ENCODE measurements at places on chromosomes 4 and X. TPM values are rescaled to one million over a fixed set of nuclear protein-coding genes. Genes with fewer than 3 reads are reported as not detected.
A peak's percentile ranks its signal among the peaks of the same experiment; 100 is the strongest.

- H3K4me3 ChIP-seq = peak overlapping the region; percentile 100
- H3K36me3 ChIP-seq = peaks cover 27% of the 10 kb centered on the region
- H3K27me3 ChIP-seq = no peaks in the 10 kb centered on the region
Measured at GRCh38 chr4:39526765-39527295, 409 bp downstream of the UGDH start.

DNA sequence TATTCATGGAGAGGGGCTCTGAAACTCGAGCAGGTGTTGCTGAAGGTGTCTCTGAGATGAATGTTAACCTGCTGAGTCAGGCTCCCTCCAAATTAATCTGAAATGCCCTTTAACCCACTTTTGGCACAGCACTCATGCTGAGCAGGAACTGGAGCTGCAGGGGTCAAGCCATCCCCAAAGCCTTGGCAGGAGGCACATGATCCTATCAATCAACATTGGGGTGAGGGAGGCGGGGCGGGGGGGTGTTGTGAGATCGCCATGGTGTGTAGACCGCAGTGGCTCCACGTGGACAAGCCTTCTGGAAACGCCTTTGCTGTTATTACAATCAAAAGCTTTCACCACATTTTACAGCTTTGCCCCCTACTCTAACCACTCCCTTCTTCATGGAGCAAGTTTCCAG is 16.5 kb downstream of the ENPP6 start:
- peaks cover 36% of the 10 kb centered on the region for H3K4me1 ChIP-seq
- H3K27me3 ChIP-seq = no peaks in the 10 kb centered on the region
- DNase-seq = no peak
- no peak overlapping the region for H3K4me3 ChIP-seq

Gene COX7B2
- total RNA-seq = not detected

Gene MAGEA4
- total RNA-seq = not detected

- H3K36me3 ChIP-seq = peaks cover 3% of the 10 kb centered on the region
- H3K27ac ChIP-seq = no peak overlapping the region
Measured at GRCh38 chrX:110267874-110268273, 50.0 kb downstream of the AMMECR1 start.

GRCh38 chr4:20311856-20312255 is 60.2 kb downstream of the SLIT2 start:
- H3K27me3 ChIP-seq = peaks cover 2% of the 10 kb centered on the region
- H3K36me3 ChIP-seq = peaks cover 7% of the 10 kb centered on the region
- no peak for DNase-seq

DNA sequence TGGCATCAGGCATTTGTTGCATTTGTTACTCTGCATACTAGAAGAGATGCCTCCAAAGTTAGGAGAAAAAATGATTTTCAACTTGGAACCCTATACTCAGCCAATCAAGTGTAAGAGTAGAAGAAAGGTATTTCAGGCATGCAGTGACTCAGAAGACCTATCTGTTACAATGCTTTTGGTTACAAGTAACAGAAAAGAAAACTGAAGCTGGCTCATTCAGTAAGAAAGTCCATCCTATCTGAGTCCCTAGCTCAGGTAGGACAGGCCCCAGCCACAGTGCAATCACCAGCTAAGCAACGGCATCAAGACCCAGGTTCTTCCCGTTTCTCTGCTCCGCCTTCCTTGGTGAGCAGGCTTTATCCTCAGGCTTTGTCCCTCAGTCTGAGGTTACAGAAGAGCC is 23.3 kb downstream of the MECP2 start:
- peaks cover 3% of the 10 kb centered on the region for H3K4me1 ChIP-seq
- peak overlapping the region; percentile 3 for H3K27ac ChIP-seq
- H3K36me3 ChIP-seq = peaks cover 7% of the 10 kb centered on the region
- no peak for DNase-seq

GRCh38 chr4:6548882-6549230 is 26.1 kb upstream of the MAN2B2 start:
- H3K36me3 ChIP-seq = no peaks in the 10 kb centered on the region
- DNase-seq = no peak
- H3K27me3 ChIP-seq = peaks cover 69% of the 10 kb centered on the region

Gene SLC9B1
- total RNA-seq = 1.6 TPM

DNA sequence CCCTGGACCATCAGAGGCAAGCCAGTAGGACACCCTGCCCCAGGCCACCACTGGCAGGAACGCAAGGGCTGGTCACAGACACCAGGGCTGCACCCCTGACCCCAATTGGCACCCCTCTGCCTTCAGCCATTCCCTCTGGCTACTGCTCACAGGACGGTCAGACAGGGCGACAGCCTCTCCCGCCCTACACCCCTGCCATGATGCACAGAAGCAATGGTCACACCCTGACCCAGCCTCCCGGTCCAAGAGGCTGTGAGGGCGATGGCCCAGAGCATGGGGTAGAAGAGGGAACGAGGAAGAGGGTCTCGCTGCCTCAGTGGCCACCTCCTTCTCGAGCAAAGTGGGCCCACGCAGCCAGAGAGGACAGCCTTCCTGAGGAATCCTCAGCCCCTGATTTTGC is 143.5 kb downstream of the SOWAHB start:
- no peak overlapping the region for H3K27ac ChIP-seq
- DNase-seq = no peak
- H3K4me3 ChIP-seq = no peak overlapping the region
- no peaks in the 10 kb centered on the region for H3K27me3 ChIP-seq
- H3K4me1 ChIP-seq = peaks cover 34% of the 10 kb centered on the region

- H3K27me3 ChIP-seq = no peaks in the 10 kb centered on the region
- no peaks in the 10 kb centered on the region for H3K36me3 ChIP-seq
- H3K27ac ChIP-seq = no peak overlapping the region
- DNase-seq = no peak
- no peaks in the 10 kb centered on the region for H3K4me1 ChIP-seq
- no peak overlapping the region for H3K4me3 ChIP-seq
Measured at GRCh38 chr4:8517946-8518345, 62.2 kb upstream of the GPR78 start.

Gene PABPC4L
- 2.0 TPM for total RNA-seq

Gene CFAP99
- 0.43 TPM for total RNA-seq

DNA sequence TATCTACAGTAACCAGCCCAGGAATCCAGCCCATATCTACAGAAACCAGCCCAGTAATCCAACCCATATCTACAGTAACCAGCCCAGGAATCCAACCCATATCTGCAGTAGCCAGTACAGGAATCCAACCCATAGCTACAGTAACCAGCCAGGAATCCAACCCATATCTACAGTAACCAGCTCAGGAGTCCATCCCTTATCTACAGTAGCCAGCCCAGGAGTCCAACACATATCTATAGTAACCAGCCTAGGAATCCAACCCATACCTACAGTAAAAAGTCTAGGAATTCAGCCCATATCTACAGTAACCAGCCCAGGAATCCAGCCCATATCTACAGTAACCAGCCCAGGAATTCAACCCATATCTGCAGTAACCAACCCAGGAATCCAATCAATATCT is 445.0 kb upstream of the BOD1L1 start:
- H3K36me3 ChIP-seq = no peaks in the 10 kb centered on the region
- no peak for DNase-seq
- peaks cover 5% of the 10 kb centered on the region for H3K27me3 ChIP-seq
- H3K27ac ChIP-seq = no peak overlapping the region
- no peaks in the 10 kb centered on the region for H3K4me1 ChIP-seq

Gene HTR2C
- total RNA-seq = 0.71 TPM

DNA sequence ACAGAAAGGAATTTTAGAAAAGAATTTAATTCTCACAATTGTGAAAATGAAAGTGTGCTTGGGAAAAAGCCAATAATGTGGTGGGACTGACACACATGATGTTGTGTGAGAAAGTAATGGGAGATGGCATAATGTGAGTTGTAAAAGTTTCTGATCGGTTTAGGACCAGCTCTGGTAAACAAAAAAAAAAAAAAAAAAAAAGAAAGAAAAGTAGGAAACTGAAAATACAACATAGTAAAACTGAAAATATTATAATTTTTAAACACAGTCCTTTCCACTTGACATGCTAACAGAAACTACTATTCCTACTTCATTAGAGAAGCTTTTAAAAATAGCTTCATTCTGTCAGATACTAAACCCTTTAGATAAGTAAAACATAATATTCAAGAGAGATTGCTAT is 28.2 kb downstream of the RAP1GDS1 start:
- H3K4me3 ChIP-seq = no peak overlapping the region
- peaks cover 8% of the 10 kb centered on the region for H3K4me1 ChIP-seq
- no peak overlapping the region for H3K27ac ChIP-seq
- peaks cover 8% of the 10 kb centered on the region for H3K36me3 ChIP-seq

GRCh38 chr4:118740869-118741268 is 55.7 kb downstream of the METTL14 start:
- no peak overlapping the region for H3K27ac ChIP-seq
- peaks cover 9% of the 10 kb centered on the region for H3K4me1 ChIP-seq
- no peak overlapping the region for H3K4me3 ChIP-seq
- no peak for DNase-seq

DNA sequence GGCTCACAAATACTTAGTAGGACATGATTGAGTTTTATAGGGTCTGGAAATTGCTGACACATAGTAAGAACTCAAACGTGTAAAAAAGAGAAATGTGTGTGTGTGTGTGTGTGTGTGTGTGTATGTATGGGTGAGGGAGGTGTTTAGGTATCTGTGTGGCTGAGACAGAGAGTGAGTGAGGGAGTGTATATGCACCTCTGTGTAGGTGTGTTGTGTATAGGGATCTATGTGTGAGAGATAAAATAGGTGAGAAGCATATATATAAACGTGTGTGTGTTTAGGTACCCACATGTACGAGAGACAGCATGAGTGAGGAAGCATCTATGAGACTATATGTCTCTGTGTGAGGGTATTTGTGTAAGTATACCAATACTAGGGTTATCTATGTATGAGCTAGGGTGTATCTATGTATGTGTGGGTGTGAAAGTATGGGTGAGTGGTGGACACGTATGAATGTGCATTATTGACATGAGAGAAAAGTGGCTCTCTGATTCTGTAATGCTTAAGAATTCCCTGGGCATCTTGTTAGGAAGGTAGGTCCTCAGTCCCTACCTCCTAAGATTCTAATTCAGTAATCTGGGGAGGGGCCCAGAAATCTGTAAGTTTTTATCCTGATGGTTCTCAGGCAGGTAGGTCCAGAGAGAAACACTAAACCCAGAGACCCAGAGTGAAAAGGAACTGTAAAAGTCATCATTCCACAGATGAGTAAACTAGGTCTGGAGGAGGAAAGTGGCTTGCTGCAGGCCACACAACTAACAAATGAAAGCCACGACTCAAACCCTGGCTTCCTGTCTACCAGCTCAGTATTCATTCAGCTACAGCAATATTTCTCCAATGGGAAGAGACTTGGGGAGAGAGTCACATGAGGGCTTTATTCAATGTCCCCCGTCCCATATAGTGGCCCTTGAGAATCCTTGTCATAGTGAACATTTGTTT is 237.0 kb downstream of the IDS start:
- no peak overlapping the region for H3K4me3 ChIP-seq
- no peaks in the 10 kb centered on the region for H3K27me3 ChIP-seq
- no peak overlapping the region for H3K27ac ChIP-seq
- H3K4me1 ChIP-seq = no peaks in the 10 kb centered on the region
- no peaks in the 10 kb centered on the region for H3K36me3 ChIP-seq

DNA sequence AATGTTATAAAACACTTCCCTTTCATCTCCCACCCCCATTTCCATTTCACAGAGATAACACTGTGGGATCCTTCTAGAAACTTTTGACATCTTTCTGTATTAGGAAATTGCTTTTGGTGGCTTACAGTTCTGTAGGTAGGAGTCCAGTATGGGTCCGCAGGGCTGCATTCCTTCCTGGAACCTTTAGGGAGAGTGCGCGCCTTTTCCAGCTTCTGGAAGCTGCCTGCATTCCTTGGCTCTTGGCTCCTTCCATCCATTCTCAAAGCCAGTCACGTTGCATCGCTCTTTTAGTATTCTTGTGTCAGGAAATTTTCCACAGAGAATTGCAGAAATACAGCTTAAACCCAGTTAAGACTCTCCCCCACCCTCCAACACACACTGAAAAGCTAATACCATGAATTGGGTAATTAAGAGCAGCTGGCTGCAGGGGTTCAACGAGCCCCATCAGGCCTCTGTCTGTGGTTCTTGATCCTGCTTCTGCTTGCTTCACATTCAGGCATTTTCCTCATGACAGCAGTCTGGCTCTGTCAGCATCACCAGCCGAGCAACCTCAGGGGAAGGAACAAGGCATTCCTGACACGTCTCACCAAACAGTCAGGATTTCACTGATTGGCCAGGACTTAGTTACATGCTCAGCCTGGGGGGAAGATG is 48.8 kb downstream of the SEPTIN11 start:
- H3K27ac ChIP-seq = peak overlapping the region; percentile 78
- peaks cover 44% of the 10 kb centered on the region for H3K36me3 ChIP-seq
- no peak overlapping the region for H3K4me3 ChIP-seq
- H3K4me1 ChIP-seq = peaks cover 33% of the 10 kb centered on the region
- DNase-seq = no peak

DNA sequence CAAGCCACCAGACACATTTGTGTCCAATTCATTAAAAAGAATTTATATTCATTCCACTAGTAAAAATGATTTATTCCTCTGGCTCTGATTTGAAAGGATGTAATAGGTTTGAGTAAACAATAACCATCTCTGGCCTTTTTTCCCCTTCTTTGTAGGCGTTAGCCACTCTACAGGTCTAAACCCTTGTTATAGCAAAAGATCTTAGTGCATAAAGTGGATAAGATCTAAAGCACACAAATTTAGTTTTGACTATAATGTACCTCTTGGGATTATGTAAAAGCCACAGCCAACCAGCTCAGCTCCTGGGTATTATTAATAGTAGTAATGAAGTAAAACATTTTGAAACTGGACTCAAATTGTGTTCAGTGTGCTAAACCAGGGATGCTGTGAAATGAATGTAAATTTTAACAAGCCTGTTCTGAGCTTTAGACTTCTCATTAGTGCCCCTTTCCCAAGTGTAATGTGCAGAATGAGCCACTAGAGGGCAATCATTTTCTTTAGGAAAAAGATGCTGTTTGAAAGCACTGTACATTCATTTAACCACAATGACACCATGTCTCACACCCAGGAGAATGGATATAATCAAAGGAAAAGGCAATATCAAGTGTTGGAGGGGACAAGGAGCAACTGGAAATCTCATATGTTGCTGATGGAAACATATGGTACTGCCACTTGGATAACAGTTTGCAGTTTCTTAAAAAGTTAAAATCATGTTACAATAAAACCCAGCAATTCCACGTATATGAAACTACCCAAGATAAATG is 69.7 kb downstream of the KLHL8 start:
- H3K27ac ChIP-seq = no peak overlapping the region
- peaks cover 19% of the 10 kb centered on the region for H3K4me1 ChIP-seq
- no peak overlapping the region for H3K4me3 ChIP-seq

GRCh38 chr4:68995292-68995691 is 43.7 kb upstream of the UGT2A3 start:
- H3K4me3 ChIP-seq = no peak overlapping the region
- no peaks in the 10 kb centered on the region for H3K27me3 ChIP-seq
- DNase-seq = no peak
- peaks cover 5% of the 10 kb centered on the region for H3K4me1 ChIP-seq
- no peaks in the 10 kb centered on the region for H3K36me3 ChIP-seq
- no peak overlapping the region for H3K27ac ChIP-seq

Data from type B pancreatic cell (in vitro differentiated cells).